Left ventricle myocardium inferior (tissue), 1 donor: ENCODE measurements at places on chromosomes 11 and 22. TPM values are rescaled to one million over a fixed set of nuclear protein-coding genes. Genes with fewer than 3 reads are reported as not detected.
A peak's percentile ranks its signal among the peaks of the same experiment; 100 is the strongest.

DNA sequence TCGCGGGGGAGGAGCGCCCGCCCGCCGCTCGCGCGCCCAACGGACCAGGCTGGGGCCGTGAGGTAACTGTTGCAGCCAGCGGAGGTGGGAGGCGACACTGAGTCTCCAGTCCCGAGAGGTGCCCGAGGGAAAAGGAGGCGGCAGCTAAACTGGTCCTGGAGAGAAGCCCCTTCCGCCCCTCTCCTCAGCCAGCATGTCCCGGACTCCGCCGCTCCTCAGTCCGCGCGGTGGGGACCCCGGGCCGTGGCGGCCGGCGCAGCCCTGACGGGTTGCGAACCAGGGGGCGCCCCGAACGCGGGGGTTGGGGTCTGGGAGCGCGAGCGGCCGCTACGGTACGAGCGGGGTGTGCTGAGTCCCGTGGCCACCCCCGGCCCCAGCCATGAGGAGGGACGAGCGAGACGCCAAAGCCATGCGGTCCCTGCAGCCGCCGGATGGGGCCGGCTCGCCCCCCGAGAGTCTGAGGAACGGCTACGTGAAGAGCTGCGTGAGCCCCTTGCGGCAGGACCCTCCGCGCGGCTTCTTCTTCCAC, at the start of gene PDE3B:
Gene PDE3B, plus strand, starts transcription at position 108 of the 529 bp plus-strand sequence. Its CDS starts 272 bp downstream, at position 380.
- peak; percentile 84 for DNase-seq

The SLC25A18 gene
- 2.7 TPM for total RNA-seq

GRCh38 chr22:46077669-46078099, 72.6 kb upstream of the PPARA start:
- DNase-seq = peak; percentile 21

GRCh38 chr22:44701187-44701790, 715 bp upstream of the PRR5 start:
- no peak for DNase-seq

DNA sequence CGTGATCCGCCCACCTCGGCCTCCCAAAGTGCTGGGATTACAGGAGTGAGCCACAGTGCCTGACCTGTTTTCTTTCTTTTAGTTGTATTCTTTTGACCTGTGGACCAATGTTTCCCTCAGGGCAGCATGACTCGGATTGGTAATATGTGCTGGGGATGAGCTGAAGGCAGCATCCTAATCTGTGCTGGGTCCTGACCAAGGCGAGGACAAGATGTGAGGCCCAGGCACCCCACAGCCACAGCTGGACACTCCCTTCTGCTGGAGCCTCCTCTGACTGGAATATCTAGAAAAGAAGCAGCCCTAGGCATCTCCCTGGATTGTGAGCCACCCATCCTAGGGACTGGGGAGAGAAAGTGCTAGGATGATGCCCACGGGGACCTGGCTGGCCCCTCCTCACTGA, 105.4 kb downstream of the PDE2A start:
- no peak for DNase-seq

- DNase-seq = peak; percentile 79
Observed at GRCh38 chr11:62394825-62395538, 23.9 kb upstream of the SCGB1A1 start.

DNA sequence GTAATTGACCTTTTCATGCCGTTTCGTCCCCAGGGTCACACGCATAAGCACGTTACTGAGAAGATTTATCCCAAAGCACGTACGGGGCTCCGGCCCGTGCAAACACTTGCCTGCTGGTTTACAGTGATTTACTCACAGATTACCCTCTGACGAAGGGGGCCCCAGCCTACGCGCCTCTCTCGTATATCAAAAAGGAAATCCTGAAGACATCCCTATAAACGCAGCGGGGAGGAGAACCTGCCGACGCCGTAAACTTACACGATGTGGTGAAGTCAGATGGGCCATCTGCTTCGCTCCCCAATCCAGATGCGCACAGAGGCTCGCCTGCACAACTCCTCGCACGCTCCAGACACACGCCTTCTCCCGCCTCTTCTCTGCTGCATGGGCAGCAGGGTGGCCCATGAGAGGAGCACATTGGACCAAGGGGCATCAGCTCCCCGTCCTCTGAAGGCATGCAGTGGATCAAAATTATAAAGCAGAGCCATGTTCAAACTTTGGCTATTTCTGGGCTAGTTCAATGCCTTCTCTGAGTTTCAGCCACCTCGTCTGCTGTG, 123.6 kb downstream of the MN1 start:
- DNase-seq = no peak

- DNase-seq = no peak
Observed at GRCh38 chr22:29883775-29884097, 762 bp downstream of the MTMR3 start.

DNA sequence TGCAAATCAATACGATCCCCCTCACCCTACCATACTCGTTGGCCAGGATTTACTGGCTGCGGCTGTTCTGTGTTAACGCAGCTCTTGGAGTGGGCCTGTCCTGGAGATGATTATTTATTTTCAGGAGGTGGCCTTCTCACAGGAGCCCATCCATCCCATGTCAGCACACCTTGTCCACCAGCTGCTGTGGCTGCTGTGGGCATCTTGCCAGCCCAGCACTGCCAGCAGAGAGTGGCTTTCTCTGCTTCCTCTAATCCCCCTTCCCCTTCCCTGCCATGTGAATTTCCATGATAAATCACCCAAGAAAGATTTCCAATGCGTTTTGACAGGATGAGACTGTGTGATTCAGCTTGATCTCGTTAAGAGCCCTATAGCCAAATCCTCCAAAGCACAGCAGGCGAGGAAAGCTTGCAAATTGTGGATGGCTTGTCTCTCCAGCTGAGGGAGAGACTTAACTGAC, 309.1 kb upstream of the C11orf87 start:
- DNase-seq = no peak

The MCAM gene
- total RNA-seq = 59.2 TPM

The PATE3 gene
- total RNA-seq = not detected

DNA sequence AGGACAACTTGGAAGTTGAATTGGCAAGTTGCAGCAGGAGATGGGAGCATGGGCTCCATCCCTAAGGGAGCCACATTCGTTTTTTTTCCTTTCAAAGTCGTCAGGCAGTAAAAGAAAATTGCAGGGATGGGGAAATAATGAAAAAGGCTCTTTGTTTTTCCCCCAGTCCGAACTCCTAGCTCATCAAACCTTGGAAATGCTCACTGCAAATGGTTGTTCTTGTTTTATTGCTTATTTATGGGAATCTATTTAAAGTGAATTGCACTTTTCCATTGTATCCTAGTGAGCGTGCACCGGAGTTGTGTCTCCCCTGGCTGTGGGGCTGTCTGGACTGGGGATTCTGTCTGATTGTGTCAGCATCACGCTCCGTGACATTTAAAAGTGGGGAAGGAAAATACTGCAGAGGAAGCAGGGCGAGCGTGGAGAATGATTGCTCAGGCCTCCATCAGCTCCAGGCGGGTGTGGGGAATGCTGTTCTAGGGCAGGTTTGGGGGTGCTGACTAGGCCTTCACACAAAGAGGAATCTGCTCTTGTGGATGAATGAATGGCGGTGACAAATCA, 306.4 kb downstream of the KIRREL3 start:
- DNase-seq = no peak

The HYOU1 gene
- 71.8 TPM for total RNA-seq

DNA sequence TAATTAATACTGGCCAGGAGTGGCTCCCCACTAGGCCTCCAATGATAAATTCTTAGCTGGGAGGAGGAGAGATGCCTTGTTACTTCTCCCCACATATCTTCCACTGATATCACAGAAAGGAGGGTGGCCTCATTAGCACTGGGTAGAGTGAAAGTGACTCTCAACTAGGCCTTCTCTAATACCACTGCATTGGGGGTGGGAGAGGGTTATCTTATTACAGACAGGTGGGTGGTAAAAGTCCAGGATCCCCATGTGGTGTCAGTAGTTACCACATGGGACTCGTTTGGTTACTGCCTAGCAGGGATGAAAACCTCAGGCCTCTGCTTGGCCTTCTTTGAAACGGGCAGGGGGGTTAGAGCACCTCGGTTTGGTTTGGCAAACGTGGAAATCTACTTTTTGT, 167.3 kb downstream of the UVRAG start:
- DNase-seq = no peak
